ENCODE measurements at places on chromosomes 5 and 9.

DNA sequence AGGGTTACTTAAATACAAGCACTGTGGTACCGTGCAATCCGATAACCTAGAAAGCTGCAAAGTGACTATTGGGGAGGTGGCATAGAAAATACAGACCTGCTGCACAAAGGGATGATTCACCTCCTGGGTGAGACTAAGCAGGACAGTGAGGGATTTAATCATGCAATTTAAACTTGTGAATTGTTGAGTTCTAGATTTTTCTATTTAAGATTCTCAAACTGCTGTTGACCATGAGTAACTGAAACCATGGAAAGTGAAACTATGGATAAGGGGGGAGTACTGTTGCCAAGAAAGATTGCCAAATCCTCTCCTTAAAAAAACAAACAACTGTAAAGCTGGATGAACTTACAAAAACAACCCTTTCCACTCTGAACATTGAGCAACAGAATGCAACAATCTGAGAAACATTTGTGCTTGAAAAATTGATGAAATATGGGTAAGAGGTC is 61.5 kb upstream of the NUDT12 start:
- peak; percentile 77 for DNase-seq

GRCh38 chr5:50663636-50664035 is 2.8 kb upstream of the PARP8 start:
- DNase-seq: no peak

DNA sequence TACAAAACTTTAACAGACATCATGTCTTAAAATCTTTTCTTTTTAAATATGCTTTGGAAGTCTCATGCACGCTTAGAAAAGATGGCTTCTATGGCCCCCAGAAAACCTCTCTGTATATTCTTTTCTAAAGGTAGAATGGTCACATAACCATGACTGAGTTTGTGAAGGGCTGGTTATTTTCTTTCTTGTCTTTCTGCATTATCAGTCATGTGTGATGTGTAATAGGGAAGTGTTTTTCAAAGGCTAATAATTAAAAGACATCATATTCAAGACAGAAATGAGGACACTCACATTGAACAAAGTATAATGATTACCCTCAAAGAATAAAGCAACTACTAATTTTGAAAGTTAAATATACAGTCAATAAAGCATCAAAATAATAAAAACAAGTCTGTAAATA is 253.4 kb downstream of the TRPM3 start:
- no peak for DNase-seq

GRCh38 chr5:20694121-20694520 is 706.1 kb upstream of the CDH18 start:
- DNase-seq: no peak

- no peak for DNase-seq
Measured at GRCh38 chr9:75878488-75878860, 12.0 kb upstream of the PCSK5 start.

- DNase-seq: no peak
Measured at GRCh38 chr9:131290036-131290766, 678 bp downstream of the PLPP7 start.

GRCh38 chr5:39337252-39337915 is 26.9 kb downstream of the C9 start:
- DNase-seq: no peak

- no peak for DNase-seq
Measured at GRCh38 chr5:157519579-157520253, 55.9 kb downstream of the ADAM19 start.

DNA sequence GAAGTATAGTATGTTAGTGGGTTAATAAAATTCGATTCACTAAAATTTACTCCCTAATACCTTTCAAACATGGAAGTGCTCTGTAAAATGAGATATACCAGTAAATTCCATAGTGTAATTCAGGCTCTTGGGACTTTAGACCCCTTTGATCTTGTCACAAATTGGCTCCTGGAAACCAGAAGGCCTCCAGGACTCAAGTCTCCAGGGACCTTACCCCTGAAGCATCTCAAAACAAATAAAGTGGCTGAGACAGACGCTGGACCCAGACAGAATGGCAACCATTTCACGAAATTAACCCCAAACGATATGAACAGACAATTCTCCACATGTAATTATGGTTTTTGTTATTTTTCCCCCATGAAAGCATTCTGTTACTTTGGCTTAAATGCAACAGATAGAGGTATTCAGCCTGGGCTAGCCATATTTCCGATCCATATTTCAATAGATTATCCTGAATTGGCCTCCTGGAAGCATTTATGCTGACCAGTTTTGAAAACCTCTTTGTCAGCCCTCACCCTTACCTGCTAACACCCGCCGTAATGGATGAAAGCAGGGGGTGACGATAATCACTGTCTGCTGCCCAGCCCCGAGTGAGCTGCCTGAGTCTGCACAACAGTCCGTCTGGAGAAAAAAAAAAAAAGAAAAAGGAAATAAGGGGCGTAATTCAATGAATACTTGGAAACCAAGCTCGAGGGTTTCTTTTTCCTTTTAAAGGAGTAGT is 34.1 kb upstream of the EFNA5 start:
- DNase-seq: no peak

DNA sequence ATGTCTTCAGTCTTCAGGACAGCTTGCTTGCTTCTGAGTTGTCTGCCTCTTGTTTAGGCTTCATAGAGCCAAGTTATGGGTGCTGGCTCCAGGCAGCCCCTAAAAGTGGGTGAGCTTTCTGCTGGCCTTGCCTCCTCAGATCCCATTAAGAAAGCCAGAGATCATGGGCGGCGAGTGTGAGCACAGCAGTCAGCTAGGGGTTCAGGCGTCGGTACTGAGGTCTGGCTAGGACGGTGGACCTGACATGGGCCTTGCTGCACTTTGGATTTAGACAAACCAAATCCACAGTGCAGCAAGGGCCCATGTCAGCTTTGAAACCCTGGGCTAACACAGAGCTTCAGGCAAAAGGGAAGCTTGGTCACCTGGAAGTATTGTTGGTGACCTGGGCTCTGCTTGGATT is 17.6 kb downstream of the PSAT1 start:
- no peak for DNase-seq

- DNase-seq: peak; percentile 51
Measured at GRCh38 chr5:95759634-95760033, 28.5 kb downstream of the RHOBTB3 start.

- DNase-seq: no peak
Measured at GRCh38 chr5:131974956-131975726, 29.7 kb upstream of the MEIKIN start.

- no peak for DNase-seq
Measured at GRCh38 chr9:74497748-74498620, 849 bp downstream of the RORB start.

DNA sequence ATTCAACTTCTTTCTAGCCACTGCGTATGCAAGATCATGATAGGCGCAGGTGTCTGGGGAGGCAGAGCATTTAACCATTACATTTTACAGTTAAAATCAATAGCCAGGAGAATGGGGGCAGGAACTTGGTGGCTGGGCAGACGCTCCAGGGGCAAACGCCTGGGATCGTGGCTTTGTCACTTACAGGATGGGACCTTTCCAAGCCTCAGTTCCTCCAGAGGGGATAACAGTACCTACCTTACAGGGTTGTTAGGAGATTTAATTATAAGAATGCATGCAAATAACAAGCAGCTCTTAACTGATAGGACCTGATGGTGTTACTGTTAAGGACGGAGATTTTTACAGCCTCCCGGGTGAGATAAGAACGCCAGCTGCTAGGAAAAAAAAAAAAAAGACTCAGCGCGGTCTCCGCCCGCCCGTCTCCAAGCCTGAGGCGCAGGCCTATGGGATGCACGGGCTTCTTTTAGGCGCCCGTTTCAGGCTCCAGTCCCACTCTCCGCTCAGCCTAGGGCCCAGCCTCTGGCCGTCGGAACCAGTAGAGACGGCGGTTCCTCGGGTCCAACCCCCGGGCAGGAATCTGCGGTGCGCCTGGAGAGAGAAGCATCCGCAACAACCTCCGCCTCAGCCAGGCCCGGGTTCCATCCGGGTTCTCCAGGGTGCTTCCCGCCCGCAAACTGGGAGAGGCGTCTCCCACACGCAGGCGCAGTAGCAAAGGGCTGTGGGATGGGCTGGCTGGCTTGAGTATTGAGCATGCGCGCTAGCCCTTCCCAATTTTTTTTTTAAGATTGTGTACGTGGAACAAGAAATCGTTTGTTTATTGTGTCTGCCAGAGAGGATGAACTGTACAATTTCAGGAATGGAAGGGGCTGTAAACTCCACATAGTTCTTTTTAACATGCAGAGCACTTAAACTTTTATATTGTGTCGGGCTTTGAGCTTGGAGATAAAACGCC is at the start of gene FAM200C:
Gene FAM200C (minus strand): TSS at position 653 of the 952 bp plus-strand sequence. CDS start 4,564 bp downstream, outside the sequence.
- peak; percentile 84 for DNase-seq

DNA sequence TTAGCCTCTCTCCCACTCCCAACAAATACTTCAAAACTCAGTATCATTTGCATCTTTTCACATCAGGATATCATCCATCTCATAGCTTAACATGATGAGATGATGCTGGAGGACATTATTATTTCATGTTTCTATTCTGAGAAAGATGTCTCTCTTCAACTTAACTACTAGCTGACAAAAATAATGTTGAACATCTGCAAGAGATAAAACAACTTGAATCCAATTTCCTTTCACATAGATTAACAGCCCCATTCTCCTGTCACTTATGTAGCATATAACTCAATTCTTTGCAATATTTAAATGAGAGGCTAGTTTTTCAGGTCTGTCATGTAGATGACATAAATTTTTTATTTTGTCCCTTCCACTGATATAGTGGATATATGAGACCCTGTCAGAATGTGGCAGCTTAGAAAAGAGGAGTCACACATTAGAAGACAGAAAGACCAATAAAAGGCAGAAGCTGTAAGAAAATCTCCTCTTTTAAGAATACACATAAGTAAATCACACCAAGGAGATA is 239.2 kb upstream of the KIF2A start:
- no peak for DNase-seq

DNA sequence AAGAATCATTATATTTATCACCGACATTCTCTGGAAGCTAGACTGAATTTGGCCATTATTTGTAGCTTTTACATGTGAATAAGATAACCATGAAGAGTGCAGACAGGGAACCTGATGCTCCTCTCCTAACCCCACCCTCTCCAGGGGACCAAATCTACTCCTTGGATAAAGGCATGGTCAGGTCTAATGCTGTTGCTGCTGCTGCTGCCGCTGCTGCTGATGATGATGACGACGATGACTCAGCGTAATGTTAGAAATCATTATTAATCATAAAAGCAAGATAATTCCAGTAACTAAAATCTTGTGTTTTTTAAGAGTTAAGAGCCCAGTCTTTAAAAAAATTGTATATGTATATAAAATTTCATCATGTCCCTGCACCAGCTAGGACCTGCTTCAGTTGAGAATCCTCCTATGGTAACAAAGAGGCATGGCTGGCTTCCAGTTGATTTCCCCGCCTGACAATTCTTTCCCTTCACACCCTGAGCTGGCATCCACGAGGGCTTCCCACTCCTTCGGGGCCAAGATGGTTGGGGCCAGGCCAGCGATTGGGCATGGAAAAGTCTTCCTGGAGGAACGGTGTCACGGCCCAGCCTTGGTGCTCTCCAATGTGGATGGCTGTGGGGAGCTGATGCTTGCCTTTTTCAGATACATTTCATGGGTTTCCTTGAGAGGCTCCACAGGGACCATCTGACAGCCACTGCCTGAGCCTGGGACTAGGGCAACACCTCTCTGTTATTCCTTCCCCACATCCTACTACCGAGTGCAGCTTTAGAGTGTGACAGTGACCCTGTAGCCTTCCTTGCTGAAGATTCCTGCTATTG is 400.0 kb downstream of the CTNND2 start:
- no peak for DNase-seq

DNA sequence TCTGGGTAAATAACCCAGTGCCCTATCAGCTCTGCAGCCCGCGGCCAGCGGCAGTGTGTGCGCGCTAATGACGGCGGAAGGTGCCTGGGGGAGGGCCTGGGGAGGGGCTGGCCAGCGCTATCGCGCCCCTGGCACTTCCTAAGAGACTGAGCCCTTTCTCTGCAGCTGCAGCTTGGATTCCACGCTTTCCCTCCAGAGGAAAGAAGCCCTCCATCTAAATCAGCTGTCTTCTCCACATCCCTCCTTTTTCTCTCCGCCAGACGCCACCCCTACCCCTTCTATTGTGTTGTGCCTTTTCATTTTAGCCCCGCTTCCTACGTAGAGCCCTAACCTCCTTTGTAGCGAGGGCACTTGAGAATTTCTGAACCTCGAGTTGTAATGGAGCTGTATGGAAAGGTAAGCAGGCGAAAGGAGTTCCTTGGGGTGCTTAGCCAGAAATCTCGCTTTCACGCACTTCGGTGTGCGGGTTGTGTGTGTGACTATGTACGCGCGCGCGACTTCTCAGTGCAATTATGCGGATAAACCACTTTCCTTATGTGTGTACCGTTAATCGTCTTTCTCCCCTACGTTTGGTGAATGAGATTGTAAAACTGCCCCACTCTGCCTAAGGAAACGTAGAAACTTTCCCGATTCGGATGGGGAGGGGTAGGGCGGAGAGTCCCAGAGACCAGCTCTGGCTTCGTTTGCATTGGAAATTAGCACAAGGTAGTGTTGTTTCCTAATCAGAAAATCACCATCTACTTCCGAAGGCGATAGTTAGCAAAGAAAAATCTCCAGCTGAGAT is 664 bp upstream of the RAB3C start:
- DNase-seq: no peak

DNA sequence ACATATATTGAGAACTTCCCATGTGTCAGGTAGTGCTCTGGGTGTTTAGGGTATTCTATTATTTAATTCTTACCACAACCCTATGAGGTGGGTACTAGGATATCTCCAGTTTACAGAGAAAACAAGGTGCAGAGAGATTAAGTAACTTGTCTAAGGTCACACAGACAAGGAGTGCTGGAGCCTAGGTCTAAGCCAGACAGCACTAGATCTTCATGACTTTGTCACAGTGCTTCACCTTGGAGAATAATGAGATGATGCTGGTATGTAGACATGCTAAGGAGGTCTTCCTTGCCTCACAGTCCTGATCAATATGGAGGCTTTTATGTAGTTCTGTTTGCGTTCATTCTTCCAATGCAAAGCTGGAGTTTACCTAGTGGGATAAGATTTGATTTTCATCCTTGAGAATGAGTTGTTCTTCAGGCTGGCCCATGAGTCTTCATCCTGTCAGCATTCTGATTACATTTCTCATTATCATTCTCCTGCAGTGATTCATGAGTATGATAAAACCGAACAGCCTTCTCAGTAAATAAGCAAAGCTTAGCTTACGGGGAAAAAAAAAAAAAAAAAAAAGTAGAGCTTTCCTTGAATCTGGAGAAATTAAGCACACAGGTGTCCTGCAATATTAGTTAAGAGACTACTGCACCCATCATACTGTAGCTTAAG is 176.3 kb downstream of the C9orf152 start:
- DNase-seq: no peak

DNA sequence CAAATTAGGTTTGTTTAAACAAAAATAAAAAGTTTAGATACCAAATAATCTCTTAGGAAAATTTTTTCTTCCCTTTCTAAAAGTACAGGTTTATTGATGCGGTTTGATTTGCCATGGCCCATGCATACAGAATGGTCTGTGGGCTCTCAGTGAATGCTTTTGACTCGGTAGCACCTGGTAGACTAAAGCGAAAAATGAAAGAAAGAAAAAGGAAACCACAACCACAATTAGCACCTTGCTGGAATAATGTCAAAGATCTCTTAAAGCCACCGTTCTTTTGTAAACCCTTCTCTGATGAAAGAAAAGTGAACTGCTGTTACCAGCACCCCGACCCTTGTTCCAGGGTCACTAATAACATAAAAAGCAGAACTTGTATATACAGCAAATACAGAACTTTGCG is 157.9 kb downstream of the NFIB start:
- no peak for DNase-seq

GRCh38 chr9:26710008-26710407 is 182.6 kb downstream of the CAAP1 start:
- no peak for DNase-seq

- DNase-seq: no peak
Measured at GRCh38 chr5:15499528-15500324, at the start of gene FBXL7. Gene FBXL7, plus strand, starts transcription at chr5:15500180.

GRCh38 chr5:91906494-91906893 is 523.4 kb upstream of the ARRDC3 start:
- DNase-seq: no peak

Data from smooth muscle cell of the brain vasculature (primary cell).